NCI-H226 (cell line): ENCODE measurements at places on chromosomes 6 and 20.

GRCh38 chr6:119284861-119285521, 64.6 kb downstream of the MAN1A1 start:
- DNase-seq, result no peak

- DNase-seq, result no peak
Measured at GRCh38 chr6:157203764-157204163, 119.6 kb downstream of the TMEM242 start.

DNA sequence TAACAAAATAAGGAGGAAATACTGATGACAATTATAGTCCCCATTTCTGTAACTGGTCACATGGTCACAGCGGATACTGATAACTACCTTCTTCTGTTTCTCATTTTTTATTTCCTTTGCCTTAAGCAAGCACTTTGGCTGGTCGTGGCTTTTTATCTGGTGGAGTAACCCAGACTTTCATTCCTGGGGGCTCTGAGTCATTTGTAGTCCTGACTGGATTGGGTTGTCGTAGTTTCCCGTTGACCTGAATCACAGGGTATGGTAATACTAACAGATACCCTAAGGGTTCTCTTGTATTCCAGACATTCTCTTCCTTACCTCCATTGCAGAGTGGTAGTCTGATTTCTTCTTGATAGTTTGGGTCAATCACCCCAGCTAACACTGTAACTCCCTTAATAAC, 500.3 kb upstream of the ADGRB3 start:
- no peak for DNase-seq

- no peak for DNase-seq
Measured at GRCh38 chr6:13327691-13328075, 654 bp downstream of the TBC1D7 start.

- peak; percentile 46 for DNase-seq
Measured at GRCh38 chr20:35145141-35145564, 2.0 kb downstream of the EDEM2 start.

DNA sequence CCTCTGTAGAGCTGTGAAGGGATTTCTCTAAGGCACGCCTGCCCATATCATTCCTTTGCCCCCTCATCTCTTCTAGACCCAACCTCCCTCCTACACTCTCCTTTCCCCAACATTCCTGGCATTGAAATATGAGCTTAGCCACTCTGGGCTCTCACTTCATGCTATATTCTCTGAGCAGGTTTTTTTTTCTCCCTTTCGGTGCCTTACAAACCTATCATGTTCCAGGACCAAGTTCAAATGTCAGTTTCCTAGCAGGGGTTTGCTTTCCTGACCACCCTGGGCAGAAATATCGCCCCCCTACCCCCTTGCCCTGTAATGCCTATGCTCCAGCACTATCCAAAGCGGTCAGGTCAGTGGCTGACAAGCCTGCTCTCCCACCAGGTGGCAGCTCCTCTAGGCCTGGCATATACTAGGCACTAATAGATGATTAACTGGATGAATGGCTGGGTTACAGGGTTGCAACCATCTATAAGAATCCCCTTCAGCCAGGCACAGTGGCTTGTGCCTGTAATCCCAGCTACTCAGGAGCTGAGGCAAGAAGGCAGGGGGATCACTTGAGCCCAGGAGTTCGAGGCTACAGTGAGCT, 25.7 kb upstream of the AAR2 start:
- DNase-seq, result no peak

DNA sequence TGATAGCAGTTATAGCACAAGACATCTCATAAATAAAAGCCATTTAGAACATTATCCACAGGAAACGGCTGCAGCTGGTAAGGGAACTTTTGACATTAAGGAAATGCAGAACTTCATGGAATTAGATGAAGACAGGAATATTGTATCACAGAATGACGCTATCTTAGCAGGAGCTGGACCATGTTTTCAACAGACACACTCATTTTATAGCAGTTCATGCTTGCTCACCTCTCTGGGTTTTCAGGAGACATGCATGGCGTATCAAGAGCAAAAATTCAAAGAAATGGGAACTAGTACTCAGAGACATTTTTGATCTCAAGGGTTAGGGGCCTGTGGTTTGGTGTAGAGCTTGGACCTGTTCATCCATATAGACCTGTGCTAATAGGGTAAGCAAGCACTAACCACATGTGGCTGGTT, 125.0 kb downstream of the FYN start:
- no peak for DNase-seq

GRCh38 chr6:122678841-122679240, 68.6 kb downstream of the PKIB start:
- DNase-seq, result no peak

- no peak for DNase-seq
Measured at GRCh38 chr20:48098099-48098498, 312.8 kb upstream of the SULF2 start.

GRCh38 chr6:12776291-12776690, 59.7 kb downstream of the PHACTR1 start:
- DNase-seq, result no peak

GRCh38 chr6:28105245-28105639, 19.2 kb upstream of the ZSCAN16 start:
- DNase-seq, result no peak

DNA sequence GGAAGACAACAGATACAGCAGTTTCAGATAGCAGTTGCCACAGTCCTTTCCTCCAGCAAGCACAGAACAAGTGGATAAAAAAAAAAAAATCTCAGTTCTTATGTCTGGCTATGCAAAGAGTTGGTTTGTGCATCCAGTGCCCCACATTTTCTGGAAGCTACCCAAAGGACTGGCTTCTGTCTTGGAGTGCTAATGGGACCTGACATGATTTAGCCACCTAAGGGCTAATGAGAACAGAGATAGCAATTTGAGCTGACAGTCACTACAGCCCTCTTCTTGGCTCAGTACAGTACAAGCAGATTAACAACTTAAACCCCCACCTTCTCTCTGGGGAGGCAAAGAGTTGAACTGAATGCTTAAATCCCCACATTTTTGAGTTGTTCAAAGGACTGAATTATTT, 976.8 kb downstream of the TBC1D32 start:
- no peak for DNase-seq

GRCh38 chr6:145278163-145278807, 457.0 kb downstream of the EPM2A start:
- DNase-seq, result peak; percentile 37
